Placental pericyte (primary cell): ENCODE measurements at places on chromosomes 7 and 10. TPM values are rescaled to one million over a fixed set of nuclear protein-coding genes. Genes with fewer than 3 reads are reported as not detected.

Gene LIPN
- total RNA-seq, result not detected in 2 replicates

Gene ARL5B
- 29.1 and 33.9 TPM in 2 replicates for total RNA-seq

Gene FGFBP3
- 0.29 and 0.66 TPM in 2 replicates for total RNA-seq

Gene DOCK4
- total RNA-seq, result 12.5 and 83.2 TPM in 2 replicates

Gene PTTG1IP2
- total RNA-seq, result not detected in 2 replicates

Gene GIMAP6
- total RNA-seq, result 0.14 TPM in 1 of 2 replicates, not detected in the other

Gene CD36
- 1.4 and 8.8 TPM in 2 replicates for total RNA-seq

Gene MRLN
- total RNA-seq, result not detected in 2 replicates

Gene OPN1SW
- not detected in 2 replicates for total RNA-seq

Gene MKX
- total RNA-seq, result under 0.01 and 0.14 TPM in 2 replicates

Gene STRA8
- not detected in 2 replicates for total RNA-seq

Gene EPO
- total RNA-seq, result not detected in 2 replicates

Gene RBP4
- total RNA-seq, result 0.22 TPM in 1 of 2 replicates, not detected in the other

Gene SUN3
- total RNA-seq, result not detected in 2 replicates

Gene WASHC2A
- 35.6 and 87.3 TPM in 2 replicates for total RNA-seq

Gene TCAF2
- total RNA-seq, result 0.22 and 1.9 TPM in 2 replicates

Gene ZFAND4
- total RNA-seq, result 3.3 and 8.6 TPM in 2 replicates

Gene EBLN1
- total RNA-seq, result not detected in 2 replicates

Gene PANK1
- 4.2 and 11.7 TPM in 2 replicates for total RNA-seq

Gene CEP55
- 1.3 and 55.1 TPM in 2 replicates for total RNA-seq

Gene HOXA9
- total RNA-seq, result 14.2 and 23.2 TPM in 2 replicates

Gene RBP3
- total RNA-seq, result under 0.01 TPM in 1 of 2 replicates, not detected in the other

Gene DEPP1
- total RNA-seq, result 3.6 and 14.4 TPM in 2 replicates
